ENCODE measurements at places on chromosomes 7 and 10.

- no peak for DNase-seq
Observed at GRCh38 chr7:116951366-116952292, 1.7 kb upstream of the ST7 start.

GRCh38 chr7:4883372-4884144, at the start of gene RADIL:
RADIL (minus strand) TSS chr7:4883716; CDS start chr7:4878139, 5,577 bp downstream.
- DNase-seq = peak; percentile 98

- DNase-seq = no peak
Observed at GRCh38 chr10:128928231-128928836, 538.7 kb upstream of the MGMT start.

DNA sequence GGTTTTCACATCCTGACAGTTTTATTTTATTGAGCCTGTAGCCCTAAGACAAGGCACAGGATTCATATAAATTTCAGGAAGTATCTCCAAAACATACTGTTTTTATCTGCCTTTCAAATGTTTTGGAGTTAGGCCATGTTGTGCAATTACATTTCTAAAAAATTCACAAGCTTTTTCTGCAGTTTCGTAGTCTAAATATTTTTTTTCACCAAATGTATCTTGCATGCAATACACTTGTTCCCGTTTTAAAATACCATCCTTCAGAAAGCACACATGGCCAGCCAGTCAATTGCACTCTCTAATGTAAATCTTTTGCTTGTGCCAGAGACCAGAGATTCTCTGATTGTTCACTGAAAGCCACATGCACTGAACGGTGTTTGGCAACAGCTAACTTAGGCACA, 161.5 kb upstream of the PRKCQ start:
- DNase-seq = no peak

DNA sequence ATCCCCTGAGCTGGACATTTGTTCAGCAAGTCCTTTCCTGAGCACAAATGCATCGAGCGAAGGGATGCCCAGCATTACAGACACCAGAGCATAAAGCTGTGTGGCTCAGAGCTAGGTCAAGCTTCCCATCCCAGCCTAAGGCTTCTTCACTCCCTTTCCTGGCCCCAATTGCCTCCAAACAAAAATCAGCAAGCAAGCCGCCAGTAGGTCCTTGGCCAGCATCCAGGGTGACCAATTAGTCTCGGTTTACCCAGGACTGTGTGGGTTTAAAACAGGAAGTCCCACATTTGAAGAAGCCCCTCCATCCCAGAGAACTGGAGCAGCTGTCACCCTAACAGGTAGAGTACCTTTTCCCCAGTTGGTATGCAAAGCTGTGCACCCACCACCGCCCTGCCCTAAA, 51.2 kb downstream of the PRKAG2 start:
- DNase-seq = no peak

- no peak for DNase-seq
Observed at GRCh38 chr7:68492359-68492690, 1106.0 kb upstream of the AUTS2 start.

DNA sequence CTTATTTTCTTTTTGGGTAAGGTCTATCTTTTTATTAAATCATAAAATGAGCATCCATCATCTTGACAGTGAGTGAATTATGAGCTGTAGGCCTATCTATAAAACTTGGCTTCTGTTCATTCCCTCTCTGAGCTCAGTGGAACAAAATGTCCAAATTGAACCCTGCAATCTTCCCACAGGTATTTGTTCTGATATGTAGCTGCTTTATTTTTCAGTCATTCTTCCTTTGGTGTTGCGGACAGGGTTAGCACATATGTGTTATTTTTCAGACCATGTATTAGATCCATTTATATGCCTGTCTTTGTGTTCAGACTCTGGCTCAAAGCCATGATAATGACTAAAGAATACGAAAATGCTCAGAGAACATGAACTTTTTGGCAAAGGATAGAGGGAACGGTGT, 201.6 kb upstream of the KIAA1217 start:
- DNase-seq = no peak

DNA sequence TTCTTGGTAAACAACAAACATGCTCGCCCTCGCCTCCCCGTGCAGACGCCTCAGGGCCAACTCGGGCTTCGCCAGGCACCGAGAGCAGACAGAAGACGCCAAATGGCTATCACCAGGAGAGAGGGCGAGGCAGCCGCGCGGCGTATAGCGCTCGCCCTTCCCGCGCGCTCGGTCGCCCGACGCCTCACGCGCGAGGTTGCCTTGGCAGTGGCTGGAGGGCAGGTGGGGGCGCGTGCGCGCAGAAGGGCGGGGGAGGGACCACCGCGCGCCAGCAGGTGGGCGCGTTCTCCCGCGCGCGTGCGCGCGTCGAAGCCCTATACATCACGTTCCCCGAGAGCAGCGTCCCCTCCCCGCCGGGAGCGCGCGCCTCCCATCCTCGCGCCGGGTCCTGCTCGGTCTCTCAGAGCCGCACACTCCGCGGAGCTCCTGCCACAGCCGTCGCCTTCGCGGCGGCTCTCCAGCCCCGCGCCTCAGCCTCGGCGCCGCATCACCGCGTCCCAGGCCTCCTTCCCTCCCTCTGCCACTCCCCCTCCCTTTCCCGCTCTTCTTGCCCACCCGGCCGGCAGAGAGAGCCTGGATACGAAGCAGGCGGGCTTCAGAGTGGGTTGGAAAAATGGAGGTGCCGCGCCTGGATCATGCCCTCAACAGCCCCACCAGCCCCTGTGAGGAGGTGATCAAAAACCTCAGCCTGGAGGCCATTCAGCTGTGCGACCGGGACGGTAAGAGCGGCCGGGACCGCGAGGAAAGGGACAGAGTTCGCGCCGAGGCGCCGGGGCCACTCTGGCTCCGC, at the start of gene PHYHIPL:
PHYHIPL (plus strand) TSS at position 403 of the 790 bp plus-strand sequence; CDS start at position 614, 211 bp downstream.
- DNase-seq = peak; percentile 2
